ENCODE measurements at places on chromosomes 11 and 22. TPM values are rescaled to one million over a fixed set of nuclear protein-coding genes. Genes with fewer than 3 reads are reported as not detected.

- DNase-seq: no peak
Observed at GRCh38 chr11:125638315-125638714, 13.4 kb downstream of the CHEK1 start.

BRMS1 gene
- total RNA-seq: 67.6 TPM

DNA sequence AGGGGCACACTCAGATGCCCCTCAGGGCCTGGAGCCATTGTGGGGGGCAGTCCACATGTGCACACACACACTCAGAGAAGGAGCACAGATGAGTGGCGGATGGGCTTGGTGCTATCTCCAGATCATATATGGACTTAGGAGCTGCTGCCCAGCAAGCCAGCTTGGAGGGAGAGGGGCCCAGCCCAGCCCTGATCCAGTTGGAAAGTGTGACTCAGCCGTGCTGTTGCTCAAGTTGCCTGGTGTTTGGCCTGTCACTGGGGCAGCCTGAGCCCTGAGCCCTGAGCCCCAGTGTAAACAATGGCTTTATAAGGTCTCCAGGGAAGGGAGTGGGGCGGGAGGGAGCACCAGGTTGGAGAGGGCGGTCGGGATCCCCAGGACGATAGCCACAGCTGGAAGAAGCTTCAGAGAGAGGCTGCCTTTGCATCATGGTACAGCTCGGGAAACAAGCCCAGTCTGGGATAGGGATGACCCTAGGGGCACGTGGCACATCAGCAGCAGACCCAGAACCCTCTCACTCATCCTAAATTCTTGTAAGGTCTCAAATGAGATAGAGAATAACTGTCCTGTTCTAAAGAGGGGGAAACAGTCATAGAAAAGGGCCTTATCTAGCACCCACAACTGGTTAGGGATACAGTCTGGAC lies 4.8 kb downstream of the SELENOM start:
- DNase-seq: peak; percentile 67

DNA sequence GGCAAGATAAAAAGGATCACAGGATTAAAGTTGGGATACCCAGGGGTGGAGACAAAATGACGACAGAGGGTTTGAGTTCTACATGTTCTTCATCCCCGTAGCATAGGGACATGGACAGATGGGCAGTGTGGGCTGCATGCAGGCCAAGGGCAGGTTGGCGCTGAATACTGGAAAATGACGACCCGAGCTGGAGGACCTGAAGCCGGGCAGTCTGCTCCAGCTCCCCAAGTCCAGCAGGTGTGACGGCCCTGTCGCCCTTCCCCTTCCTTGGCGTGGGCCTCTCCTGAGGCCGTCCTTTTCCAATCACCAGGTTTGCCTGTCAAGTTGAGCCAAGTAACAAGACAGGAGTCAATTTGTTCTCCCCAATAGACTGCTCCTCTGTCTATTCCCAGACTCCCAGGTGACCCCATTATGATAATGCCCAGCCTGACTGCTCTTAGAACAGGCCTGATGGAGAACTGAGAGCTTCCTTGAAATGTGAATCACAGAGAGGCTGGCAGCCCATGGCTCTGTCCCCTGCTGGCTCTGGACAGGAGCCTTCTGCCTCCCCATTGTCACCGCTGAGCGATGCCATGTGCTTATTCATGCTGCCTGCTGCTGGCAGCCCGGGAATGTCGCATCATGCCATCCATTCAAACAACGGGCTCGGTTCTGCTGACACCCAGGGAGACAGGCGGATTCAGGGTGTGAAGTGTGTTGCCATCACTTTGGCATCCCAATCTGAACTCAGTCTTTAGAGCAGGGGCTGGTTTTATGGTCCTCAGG lies 392.1 kb downstream of the NTM start:
- DNase-seq: no peak

DNA sequence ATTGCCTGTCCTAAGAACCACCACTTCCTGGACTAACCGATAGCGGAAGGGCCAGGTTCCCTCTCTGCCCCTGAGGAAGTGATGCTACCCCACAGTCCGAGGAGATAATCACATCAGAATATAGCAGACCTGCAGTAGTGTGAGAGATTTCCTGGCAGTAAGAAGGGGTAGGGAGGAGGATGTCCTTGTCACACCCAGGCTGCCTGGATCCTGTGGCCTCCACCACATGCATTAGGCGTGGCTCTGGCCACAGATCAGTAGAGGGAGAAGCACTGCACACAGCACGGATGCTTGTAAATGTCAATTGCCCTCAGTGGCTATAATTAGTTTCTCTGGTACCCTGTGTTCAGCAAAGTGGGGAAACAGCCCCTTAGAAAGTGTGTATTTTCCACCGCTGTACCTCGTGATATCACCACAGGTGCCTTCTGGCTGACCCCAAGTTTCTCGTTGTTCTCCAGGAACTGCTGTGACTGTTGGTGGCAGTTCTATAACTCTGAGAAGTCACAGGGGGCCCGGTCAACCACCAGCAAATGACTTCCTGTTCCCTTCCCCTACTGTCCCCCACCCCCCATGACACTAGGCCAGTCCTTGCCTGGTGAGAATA lies 61.8 kb downstream of the UBASH3B start:
- DNase-seq: no peak

- no peak for DNase-seq
Observed at GRCh38 chr11:103792981-103793468, 243.4 kb upstream of the DDI1 start.

GRCh38 chr11:79393362-79394043 lies 47.3 kb downstream of the TENM4 start:
- DNase-seq: no peak

CRYBA4 gene
- not detected for total RNA-seq

DNA sequence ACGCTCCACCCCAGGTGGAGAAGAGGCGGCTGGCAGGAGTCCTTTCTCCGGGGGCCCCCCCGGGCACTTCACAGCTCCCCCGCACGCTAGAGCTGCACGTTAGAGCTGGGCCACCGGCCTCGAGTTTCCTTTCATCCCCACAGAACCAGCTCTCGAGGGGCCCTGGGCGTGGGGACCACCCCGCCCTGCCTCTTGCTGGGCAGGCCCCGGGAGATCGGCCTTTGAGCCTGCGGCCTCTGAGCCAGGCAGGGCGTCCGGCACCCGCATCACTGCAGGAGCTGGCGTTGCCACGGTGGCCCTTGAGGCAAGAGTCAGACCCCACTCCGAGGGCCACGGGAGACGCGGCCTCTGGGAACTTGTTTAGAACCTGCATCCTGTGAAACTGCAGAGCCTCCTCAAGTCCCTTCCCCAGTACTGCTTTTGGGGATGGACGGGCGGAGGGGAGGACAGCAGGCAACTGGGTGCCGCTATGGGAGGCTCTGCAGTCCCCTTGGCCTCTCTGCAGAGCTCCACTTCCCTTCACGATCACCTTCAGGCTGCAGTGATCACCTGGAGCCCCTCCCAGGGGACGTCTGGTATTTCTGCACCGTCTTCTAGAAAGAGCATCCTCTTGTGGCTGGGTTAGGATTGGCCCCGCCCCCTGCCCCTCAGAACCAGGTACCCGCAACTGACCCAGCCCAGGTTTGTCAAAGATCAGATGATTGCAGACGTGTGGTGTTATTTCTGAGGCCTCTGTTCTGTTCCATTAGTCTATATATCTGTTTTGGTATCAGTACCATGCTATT lies 13.9 kb upstream of the GAL start:
- no peak for DNase-seq

FZD4 gene
- total RNA-seq: 0.38 TPM

- DNase-seq: no peak
Observed at GRCh38 chr22:28955817-28956216, 72.4 kb downstream of the ZNRF3 start.

DNA sequence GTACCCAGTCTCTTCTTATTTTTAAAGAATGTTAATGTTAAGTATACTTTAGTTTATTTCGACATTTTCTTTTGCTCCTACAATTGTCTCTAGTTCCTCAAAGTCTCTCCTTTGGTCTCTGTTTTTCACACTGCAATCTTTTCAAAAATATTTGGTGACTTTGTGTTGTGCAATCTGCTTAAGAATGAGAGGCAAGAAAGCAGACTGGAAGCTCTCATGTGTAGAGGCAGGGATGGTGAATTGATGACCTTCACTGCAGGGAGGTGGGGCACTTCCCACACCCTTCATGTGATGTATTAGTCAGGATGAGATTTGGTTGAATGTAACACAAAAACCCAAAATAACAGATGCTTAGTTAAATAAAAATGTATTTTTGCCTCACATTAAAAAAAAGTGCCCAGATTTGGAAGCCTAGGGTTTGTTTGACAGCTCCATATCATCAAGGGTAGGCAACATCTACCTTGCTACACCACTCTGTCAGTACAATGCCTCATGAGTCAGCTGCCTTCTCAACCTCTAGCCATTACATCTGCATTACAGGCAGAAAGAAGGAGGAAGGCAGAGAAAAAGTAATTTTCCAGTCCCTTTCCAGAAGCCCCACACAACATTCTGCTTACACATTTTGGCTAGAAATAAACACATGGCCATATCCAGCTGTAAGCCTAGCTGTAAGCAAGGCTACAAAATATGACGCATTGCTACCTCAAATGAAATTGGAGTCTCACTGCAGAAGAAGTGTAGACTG lies 3.8 kb upstream of the MMP27 start:
- DNase-seq: peak; percentile 41

DNA sequence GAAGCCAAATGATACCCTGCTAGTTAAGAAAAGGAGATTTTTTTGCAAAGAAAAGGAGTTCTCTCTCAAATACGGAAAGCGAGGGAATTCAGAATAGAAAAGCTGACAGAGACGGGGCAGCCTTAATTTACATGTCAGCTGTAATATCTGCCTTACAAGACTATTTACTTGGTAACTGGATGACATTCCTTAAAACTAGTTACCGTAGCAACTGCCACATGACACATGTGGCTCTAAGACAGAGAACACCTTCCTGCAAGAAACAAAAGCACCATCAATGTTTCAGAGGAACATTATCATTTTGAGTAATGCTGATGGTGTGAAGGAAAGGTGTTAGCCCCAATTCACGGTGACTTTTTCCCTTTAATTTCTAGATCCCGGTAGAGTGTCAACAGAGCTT lies 222.1 kb downstream of the LRRC4C start:
- DNase-seq: no peak

GRCh38 chr22:17922925-17923903 lies 101.1 kb downstream of the MICAL3 start:
- no peak for DNase-seq

ABCC8 gene
- total RNA-seq: not detected

DNA sequence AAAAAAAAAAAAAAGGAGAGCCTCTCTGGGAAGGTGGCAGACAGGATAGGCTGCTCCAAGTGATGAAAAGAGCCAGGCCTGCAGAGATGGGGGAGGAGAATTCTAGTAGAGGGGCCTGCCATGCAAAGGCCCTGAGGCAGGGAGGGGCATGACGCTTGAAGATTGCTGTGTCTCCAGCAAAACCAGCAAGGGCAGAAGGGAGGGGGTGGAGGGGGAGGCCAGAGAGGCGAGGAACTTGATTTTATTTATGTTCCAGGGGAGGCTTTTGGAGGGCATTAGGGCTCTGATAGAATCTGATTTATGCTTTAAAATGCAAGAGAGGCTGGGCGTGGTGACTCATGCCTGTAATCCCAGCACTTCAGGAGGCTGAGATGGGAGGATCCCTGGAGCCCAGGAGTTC lies 16.7 kb upstream of the PACSIN2 start:
- DNase-seq: no peak

CYTH4 gene
- total RNA-seq: not detected
